ENCODE measurements at places on chromosomes 3 and 15.

GRCh38 chr3:116453666-116454346 lies 8.5 kb upstream of the LSAMP start:
- no peaks in the 10 kb centered on the region for H3K36me3 ChIP-seq
- H3K27me3 ChIP-seq: no peaks in the 10 kb centered on the region
- no peak overlapping the region for H3K27ac ChIP-seq
- DNase-seq: no peak
- H3K4me1 ChIP-seq: no peaks in the 10 kb centered on the region
- no peak overlapping the region for H3K4me3 ChIP-seq

DNA sequence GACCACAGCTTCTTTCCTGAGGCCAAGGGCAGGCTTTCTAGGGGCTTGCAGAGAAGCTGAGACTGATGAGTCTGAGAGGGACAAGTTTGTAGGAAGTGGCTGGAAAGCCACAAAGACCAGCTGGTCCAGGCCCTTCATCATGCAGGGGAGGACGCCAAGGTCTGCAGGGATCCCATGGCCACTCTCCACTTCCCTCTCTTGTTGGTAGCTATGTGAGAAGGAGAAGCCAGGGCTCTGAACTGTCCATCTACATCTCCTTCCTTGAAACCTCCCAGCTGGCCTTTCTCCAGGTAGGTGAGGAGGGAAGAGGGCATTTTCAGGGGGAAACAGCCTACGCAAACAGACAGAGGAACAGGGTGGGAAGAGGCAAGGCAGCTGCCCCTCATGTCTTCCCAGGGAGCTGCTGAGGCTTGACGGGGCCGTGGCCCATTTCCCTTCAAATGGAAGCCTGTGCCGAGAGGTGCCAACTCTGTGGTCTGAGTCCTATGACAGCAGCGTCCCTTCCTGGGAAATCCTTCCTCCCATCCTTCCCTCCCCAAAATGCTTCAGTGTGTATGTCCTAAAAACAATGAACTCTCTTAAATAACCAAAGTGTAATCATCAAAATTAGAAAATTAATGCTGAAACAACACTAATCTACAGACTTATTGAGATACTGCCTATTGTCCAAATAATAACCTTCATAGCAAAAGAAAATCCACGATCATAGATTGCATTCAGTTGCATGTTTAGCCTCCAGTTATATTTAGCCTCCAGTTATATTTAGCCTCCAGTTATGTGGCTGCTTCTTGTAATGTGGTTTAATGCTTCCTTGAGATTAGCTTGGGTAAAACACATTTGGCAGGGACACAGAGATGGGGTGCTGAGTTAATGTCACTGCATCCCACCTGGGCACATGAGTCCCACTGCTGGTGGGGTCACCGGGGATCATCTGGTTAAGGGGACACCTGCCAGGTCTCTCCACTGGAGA lies 36.0 kb downstream of the GNB5 start:
- no peak overlapping the region for H3K27ac ChIP-seq
- no peaks in the 10 kb centered on the region for H3K4me1 ChIP-seq
- no peak for DNase-seq
- H3K27me3 ChIP-seq: no peaks in the 10 kb centered on the region
- no peak overlapping the region for H3K4me3 ChIP-seq
- peaks cover 16% of the 10 kb centered on the region for H3K36me3 ChIP-seq

DNA sequence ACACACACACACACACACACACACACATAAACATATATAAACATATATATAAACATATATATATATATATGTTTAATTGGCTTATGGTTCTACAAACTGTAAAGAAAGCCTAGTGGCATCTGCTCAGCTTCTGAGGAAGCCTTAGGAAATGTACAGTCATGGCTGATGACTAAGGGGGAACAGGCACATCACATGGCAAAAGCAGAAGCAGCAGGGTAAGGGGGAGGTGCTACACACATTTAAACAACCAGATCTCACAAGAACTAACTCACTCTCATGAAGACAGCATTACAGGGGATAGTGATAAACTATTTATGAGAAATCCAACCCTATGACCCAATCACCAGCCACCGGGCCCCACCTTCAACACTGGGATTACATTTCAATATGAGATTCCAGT lies 922.9 kb downstream of the SI start:
- no peaks in the 10 kb centered on the region for H3K4me1 ChIP-seq
- no peak for DNase-seq

GRCh38 chr15:40937762-40938535 lies 8.8 kb downstream of the DLL4 start:
- no peak for DNase-seq
- H3K4me3 ChIP-seq: no peak overlapping the region
- H3K36me3 ChIP-seq: no peaks in the 10 kb centered on the region
- peaks cover 17% of the 10 kb centered on the region for H3K27me3 ChIP-seq
- H3K27ac ChIP-seq: no peak overlapping the region

DNA sequence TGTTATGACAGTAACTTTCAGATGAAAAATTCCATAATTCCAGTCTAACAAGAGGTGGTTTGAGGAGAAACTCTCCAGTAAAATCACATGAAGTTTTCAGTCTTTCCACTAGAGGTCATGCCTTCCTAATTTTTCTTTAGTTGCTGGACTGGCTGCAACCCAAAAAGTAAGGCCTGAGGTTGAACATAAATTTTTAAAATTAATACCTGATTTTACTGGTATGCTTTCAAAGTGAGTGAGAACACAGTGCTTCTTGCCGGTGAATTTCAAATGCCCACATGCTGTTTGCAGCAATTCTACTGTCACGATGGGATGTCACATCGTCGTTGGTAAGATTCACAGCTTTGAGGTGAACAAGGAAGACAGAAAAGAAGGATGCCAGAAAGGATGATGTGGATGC lies 89.0 kb upstream of the FGF12 start:
- H3K4me1 ChIP-seq: no peaks in the 10 kb centered on the region
- no peak overlapping the region for H3K27ac ChIP-seq
- no peak overlapping the region for H3K4me3 ChIP-seq

DNA sequence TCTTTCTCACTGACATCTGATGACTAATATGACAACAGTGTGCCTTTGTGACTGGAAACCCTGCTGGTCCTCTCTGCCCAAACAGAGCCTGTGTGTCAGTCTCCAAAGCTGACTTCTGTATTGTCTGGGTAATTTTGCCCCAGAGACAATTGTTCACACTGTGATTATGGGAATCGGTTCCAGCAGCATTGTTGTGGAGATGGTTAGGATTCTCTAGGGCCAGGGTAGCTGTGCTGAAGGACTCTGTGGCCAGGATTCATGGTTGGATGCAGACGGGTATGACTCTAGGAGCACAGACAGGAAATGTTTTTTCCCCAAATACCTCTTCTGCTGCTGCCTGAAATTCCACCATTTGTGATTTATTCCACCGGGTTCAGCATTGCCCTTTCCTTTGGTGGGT lies 57.5 kb upstream of the ITGA11 start:
- no peaks in the 10 kb centered on the region for H3K36me3 ChIP-seq
- no peak overlapping the region for H3K4me3 ChIP-seq
- DNase-seq: no peak
- no peaks in the 10 kb centered on the region for H3K4me1 ChIP-seq
- H3K27me3 ChIP-seq: peaks cover 5% of the 10 kb centered on the region
- no peak overlapping the region for H3K27ac ChIP-seq

DNA sequence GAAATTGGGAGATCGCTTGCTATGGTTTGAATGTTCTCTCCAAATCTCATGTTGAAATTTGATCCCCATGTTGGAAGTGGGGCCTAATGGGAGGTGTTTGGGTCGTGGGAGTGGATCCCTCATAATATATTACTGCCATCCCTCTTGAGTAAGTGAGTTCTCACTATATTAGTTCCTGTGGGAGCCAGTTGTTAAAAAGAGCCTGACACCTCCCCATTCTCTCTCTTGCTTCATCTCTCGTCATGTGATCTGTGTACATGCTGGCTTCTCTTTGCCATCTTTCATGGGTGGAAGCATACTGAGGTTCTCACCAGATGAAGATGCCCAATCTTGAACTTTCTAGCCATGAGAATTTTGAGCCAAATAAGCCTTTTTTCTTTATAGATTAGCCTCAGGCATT lies 43.0 kb upstream of the IL20RB start:
- H3K4me1 ChIP-seq: peaks cover 5% of the 10 kb centered on the region
- no peaks in the 10 kb centered on the region for H3K27me3 ChIP-seq
- peaks cover 4% of the 10 kb centered on the region for H3K36me3 ChIP-seq
- no peak for DNase-seq

DNA sequence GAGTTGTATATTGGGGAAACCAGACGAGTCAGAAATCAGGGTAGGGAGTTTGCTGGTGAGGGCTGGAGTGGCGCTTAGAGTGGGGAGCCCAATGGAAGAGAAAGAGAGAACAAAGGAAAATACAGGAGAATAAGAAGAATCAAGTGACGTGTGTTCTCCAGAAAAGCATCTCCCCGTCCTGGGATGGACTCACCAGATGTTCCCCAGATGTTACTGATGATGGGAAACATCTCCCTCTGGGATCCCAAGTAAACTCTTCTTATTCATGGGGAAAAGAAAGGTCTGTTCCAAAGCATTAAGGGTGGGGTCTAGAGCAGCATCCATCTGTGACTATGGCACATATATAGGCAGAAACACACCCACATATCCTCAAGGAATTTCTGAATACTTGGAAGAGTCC lies 3.0 kb upstream of the CSRNP1 start:
- H3K27me3 ChIP-seq: no peaks in the 10 kb centered on the region
- H3K4me1 ChIP-seq: peaks cover 31% of the 10 kb centered on the region
- H3K27ac ChIP-seq: no peak overlapping the region
- no peaks in the 10 kb centered on the region for H3K36me3 ChIP-seq

GRCh38 chr3:183725387-183725786 lies 27.8 kb downstream of the YEATS2 start:
- no peak for DNase-seq
- H3K4me3 ChIP-seq: no peak overlapping the region
- no peak overlapping the region for H3K27ac ChIP-seq
- H3K27me3 ChIP-seq: no peaks in the 10 kb centered on the region
- no peaks in the 10 kb centered on the region for H3K4me1 ChIP-seq

GRCh38 chr3:183897606-183898005 lies 12.9 kb upstream of the PARL start:
- peaks cover 23% of the 10 kb centered on the region for H3K27me3 ChIP-seq
- no peak overlapping the region for H3K27ac ChIP-seq
- no peak overlapping the region for H3K4me3 ChIP-seq
- H3K36me3 ChIP-seq: no peaks in the 10 kb centered on the region
- H3K4me1 ChIP-seq: no peaks in the 10 kb centered on the region
- DNase-seq: no peak

DNA sequence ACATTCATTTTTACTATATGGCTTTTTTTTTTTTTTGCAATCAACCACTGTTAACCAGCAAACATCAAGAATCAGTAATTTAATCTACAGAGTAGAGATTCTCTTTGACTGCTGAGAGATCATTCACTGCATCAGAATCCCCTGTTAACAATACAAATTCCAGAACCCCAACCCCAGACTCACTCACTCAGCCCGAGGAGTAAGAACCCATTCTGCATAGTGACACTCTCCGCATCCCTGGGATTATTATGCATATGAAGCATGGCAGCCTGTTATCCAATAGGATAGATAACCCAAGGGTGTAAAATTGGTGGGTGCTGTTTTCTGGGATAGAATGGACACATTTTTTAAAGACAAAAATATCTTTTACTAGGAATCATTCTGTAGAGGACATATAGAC lies 76.3 kb upstream of the CCDC39 start:
- no peaks in the 10 kb centered on the region for H3K4me1 ChIP-seq
- H3K27ac ChIP-seq: no peak overlapping the region
- no peak for DNase-seq
- H3K4me3 ChIP-seq: no peak overlapping the region
- H3K36me3 ChIP-seq: no peaks in the 10 kb centered on the region

DNA sequence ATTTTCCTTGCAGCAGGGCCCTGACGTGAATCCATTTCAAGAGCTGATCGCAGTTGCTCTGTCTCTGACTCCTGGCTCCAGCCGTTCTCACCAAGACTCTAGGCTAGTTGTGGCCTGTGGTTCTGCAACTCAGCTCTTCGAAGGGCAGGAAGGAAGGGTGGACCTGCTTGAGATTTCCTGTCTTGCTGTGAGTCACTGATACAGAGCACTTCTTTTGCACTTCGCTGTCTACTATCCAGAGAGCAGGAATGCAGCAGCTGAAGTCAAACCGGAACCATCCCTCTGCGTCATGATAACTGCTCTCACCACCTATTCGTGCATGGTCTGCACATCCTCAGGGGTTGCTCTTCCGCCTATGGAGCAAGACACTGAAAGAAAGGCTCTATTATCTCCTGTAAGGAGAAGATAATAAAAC lies 59.7 kb downstream of the RAP2B start:
- DNase-seq: peak; percentile 46
- H3K4me1 ChIP-seq: peaks cover 10% of the 10 kb centered on the region
- H3K4me3 ChIP-seq: no peak overlapping the region
- H3K36me3 ChIP-seq: no peaks in the 10 kb centered on the region
- H3K27me3 ChIP-seq: no peaks in the 10 kb centered on the region

GRCh38 chr3:16508243-16508578 lies 5.3 kb downstream of the RFTN1 start:
- peaks cover 20% of the 10 kb centered on the region for H3K36me3 ChIP-seq
- H3K4me1 ChIP-seq: peaks cover 76% of the 10 kb centered on the region
- no peak overlapping the region for H3K4me3 ChIP-seq
- H3K27me3 ChIP-seq: no peaks in the 10 kb centered on the region
- H3K27ac ChIP-seq: peak overlapping the region; percentile 25

- no peaks in the 10 kb centered on the region for H3K27me3 ChIP-seq
- DNase-seq: no peak
- peaks cover 8% of the 10 kb centered on the region for H3K36me3 ChIP-seq
- peaks cover 6% of the 10 kb centered on the region for H3K4me1 ChIP-seq
Observed at GRCh38 chr3:142445816-142446254, 2.0 kb downstream of the XRN1 start.

DNA sequence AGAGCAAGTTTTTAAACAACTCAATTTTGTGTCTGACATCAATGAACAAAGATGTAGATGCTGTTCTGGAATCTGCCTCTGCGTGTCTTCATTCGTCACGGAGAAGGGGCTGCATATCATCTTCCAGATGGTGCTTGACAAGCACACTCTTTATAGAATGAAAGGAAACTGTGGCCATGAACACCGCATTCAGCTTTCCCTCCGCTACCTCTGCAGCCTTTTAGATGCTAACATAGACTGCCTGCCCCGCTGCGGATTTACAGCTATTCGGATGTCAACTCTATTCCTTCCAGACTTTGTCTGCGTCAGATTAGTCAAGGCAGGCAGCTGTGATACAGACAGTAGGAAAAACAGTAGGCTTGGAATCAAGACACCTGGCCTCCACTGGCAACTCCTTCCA lies 232.9 kb downstream of the TJP1 start:
- H3K4me3 ChIP-seq: no peak overlapping the region
- H3K36me3 ChIP-seq: no peaks in the 10 kb centered on the region
- no peaks in the 10 kb centered on the region for H3K4me1 ChIP-seq
- H3K27me3 ChIP-seq: no peaks in the 10 kb centered on the region

DNA sequence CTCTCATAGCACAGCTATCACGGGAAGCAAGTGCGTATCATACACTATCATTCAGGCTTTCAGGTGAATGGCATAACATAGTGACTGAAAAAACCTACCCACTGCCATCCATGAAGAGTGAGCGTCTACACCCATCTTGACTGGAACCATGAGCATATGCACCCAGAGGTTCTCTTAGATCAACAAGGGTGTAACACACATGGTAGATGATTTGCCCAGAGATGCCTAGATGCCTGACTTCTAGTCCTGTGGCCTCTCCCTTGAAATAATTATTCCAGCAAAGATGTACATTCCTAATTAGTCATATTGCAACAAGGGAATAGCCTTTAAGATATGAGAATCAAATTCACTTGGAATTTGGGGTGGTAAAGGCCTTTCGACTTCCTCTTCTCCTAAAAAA lies 228.4 kb downstream of the GREM1 start:
- no peaks in the 10 kb centered on the region for H3K27me3 ChIP-seq
- no peaks in the 10 kb centered on the region for H3K4me1 ChIP-seq
- H3K4me3 ChIP-seq: no peak overlapping the region
- DNase-seq: no peak

GRCh38 chr3:72490688-72491435 lies 357.4 kb downstream of the SHQ1 start:
- peaks cover 8% of the 10 kb centered on the region for H3K4me1 ChIP-seq
- no peak overlapping the region for H3K27ac ChIP-seq
- DNase-seq: peak; percentile 14
- H3K27me3 ChIP-seq: no peaks in the 10 kb centered on the region
- no peak overlapping the region for H3K4me3 ChIP-seq
